ENCODE measurements at places on chromosomes 1 and 21.

DNA sequence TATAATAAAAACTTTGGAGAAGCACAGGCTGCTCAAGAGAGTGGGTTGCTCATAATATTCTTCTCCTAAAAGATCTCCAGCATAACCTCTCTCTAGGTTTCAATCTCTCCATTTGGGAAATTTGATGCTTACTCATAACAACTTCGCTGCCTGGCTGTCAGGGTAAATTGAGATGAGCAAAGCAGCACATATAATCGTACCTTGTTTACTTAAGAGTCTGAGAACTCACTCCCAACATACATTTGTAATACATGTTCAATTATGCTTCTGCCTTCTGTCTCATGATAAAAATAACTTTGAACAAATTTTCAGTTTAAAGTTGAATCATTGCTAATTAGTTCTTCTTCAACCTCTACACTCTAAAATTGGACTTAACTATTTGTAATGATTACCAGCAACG lies 68.9 kb downstream of the DUSP10 start:
- DNase-seq, result no peak

GRCh38 chr1:226447932-226448665 lies 40.2 kb upstream of the PARP1 start:
- DNase-seq, result no peak

DNA sequence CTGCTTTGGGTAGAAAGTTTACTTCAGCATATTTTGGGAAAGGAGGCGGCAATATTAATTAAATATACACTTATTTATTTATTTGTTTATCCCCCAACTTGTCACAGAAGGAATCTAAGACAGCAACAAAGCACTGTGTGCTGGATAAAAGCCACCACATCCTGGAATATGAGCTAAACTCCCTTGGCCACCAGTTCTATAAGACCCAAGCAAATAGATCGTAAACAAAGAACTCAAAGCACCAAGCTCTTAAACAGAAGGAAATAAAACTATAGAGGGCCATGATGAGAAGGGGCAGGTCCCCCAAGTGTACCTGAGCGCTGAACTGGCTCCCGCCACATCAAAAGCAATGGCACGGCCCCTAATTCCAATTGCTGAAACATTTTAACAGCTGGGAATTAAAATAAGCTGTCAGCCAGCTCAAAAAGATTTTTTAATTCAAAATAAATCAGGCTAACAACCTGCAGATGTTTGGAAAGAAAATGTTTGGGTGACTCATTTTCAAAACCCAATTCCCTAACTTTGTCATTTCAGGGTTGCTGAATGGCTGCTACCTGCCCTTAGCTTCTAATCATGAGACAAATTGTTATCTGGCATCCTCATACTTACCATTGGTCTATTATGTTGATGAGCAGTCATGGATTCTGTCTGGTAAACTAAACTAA lies 127.1 kb downstream of the SLC30A10 start:
- no peak for DNase-seq

DNA sequence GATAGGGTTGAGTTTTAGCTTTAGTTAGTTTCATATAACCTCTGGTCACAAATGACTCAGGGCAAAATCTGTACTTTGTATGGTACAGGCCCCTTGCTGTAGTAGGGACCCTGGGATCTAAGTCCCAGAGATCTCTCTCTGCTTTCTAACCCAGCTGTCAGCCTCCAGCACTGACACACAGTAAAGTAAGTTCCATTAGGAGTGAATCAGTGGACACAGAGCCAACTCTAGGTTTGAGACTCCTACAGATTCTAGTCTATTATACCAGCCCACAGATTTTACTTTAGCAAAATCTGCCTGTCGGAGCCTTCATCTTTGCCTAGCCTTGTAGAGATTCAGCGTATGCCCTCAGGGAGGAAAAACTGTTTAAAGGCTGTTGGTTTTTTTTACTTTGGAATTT lies 52.5 kb downstream of the ANGPTL1 start:
- no peak for DNase-seq

- no peak for DNase-seq
These were observed 166.6 kb upstream of the SGIP1 start for GRCh38 chr1:66367369-66367768.

- DNase-seq, result no peak
These were observed 174.0 kb upstream of the ATP1B1 start for GRCh38 chr1:168932539-168932938.

GRCh38 chr1:61807606-61808140 lies 65.4 kb downstream of the PATJ start:
- DNase-seq, result no peak

DNA sequence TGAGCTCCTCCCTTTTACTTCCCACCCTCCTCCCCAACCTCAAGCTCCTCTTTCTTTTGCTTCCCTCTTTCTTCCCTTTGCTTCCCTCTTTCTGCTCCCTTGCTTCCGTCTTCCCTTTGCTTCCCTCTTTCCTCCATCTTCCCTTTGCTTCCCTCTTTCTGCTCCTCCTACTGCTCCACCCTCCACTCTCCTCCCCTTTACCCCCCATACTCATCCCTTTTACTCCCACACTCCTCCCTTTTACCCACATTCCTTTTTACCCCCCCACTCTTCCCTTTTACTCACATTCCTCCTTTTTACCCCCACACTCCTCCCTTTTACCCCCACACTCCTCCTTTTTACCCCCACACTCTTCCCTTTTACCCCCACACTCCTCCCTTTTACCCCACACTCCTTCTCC lies 30.2 kb downstream of the PGBD5 start:
- no peak for DNase-seq

DNA sequence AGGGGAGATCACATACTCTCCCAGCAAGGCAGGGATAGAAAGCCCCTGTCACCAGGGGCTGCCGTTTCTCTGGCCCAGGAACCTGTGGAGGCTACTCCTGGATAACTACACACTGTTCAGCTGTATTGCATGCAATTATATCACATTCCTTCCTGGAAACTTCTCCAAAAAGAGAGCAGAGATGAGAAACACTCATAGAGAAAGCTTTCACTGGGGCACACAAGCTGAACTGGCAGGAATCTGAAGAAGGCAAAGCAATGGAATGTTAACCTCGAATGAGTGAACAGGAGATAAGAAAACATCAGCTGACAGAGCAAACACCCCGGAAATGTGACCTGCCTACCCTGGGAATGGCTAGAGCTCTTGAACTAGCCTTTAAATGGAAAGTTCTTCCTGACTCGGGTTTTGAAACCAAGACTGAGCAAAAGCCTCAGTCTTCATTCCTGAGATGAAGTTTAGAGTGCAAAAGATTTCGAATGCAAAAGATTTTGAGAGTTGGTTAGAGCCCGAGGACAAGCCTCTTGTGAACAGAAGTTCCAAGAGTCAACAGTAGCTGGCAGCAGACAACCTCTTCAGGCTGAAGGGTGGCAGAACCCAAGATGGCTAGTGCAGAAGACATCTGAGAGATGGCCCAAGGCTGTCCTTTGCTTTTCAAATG lies 32.3 kb downstream of the CCN1 start:
- DNase-seq, result no peak

DNA sequence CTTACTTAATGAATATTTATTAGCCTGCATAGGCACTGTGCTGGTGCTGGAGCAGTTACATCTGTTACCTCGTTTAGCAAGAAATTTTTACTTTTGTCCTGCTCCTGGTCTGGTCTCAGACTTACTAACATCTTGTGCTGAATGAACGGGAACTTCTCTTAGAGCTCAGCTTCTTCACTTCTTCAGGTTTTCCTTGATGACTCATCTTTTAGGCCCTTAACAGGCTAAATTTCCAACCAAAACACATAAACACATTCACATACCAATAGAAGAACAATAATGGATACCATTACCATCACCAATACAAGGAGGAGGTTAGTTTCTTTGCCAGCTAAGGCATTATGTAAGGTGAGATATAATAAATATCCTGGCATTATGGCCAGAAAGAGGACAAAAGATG lies 68.9 kb downstream of the IFI44 start:
- no peak for DNase-seq

DNA sequence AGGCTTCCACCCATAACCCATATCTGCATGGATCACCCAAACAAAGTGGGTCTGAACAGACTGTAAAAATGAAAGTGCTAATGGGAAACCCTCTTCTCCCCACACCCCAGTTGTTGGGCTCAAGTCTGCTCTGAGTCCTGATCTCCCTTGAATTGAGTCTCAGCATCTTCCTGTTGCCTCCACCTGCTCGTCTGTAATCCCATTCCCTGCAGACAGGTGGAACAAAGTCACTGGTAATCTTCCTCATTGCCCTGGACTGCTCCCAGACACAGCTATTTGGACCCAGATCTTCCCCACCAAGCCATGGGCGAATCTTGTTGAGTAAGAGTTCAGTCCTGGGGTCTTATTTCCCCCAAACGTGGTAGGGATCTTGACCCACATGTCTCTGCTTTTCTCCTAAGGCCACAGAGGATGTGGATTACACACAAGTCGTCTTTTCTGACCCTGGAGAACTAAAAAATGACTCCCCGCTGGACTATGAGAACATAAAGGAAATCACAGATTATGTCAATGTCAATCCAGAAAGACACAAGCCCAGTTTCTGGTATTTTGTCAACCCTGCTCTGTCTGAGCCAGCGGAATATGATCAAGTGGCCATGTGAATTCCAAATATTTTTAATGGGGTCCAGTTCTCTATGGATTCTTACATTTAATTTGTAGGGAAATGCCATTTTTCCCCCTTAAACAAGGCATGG lies 15.7 kb downstream of the AVPR1B start:
- no peak for DNase-seq

DNA sequence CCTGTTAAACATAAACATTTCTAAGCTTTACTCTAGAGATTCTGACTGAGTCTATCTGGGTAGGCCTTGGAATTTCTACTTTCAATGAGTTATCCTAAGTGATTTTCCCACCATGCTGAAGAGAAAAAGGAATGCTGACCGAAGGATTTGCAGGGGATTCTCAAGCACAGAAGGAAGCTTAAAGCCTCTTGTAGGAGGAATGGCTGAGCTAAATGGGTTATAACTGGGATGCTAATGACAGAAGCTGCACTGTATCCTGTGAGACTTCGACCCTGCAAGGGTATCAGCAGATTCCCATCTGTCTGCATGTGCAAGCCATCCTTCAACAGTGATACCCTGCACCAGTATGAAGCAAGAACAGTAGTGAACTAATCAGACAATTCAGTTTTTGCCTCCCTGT lies 35.4 kb downstream of the SLC35D1 start:
- no peak for DNase-seq

DNA sequence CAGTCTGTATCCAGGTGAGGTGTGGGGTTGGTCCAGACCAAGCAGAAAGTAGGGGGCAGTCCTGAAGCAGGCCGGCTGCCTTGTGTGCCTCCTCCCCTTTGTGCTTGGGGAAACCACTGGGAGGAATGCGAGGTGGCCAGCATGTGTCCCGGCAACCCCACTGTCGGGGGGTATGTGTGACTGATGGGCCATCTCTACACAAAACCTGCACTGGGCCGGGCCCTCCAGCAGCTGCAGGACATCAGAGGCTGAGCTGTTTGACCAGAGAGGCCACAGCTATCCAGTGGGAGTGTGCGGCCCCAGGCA lies 33.3 kb downstream of the TMEM51 start:
- no peak for DNase-seq

DNA sequence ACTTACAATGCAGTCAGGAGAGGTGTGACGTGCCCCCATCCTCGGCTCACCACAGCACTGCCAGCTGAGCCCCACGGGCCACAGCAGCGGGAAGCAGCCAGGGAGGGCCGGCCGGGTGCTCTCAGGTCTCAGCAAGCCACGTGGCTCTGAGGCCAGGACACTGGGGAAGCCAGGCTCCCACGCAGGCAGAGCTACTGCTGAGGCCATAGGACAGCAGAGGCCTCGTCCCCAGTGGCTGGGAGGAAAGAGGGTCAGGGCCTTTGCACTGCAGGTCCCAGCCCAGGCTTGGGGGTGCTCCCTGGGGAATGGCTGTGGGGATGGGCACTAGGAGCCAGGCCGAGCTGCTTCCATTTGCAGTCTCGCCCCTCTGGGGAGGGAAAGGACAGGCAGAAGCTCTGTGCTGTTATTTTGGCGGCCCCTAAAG lies 5.8 kb downstream of the LRRC47 start:
- DNase-seq, result no peak

DNA sequence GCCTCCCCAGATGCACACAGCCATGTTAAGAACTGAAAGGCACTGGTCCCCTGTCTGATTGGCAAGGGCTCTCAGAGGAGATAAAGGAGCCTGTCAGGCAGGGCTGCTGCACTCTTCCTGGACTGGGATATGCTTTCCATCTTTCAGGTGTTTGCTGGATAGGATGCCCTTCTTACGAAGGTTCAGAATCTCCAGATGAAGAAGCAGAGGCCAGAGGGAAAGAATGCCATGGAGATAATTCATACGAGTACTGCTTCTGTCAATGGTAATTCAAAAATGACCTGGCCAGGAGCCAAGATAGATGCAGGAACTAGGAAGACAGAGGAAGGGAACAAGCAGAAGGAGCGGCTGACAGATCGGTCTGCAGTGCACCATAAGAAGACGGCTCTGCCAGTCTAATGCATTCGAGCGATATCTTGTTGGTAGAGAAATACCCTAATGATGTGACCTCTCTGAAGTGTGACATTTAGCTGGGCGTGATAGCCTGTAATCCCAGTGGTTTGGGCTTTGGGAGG lies 16.6 kb upstream of the ATP2B4 start:
- no peak for DNase-seq

- DNase-seq, result no peak
These were observed 213.0 kb downstream of the LMX1A start for GRCh38 chr1:165143437-165144065.

- DNase-seq, result no peak
These were observed 17.1 kb downstream of the PLCH2 start for GRCh38 chr1:2493218-2493617.

All from activated naive CD4-positive, alpha-beta T cell (primary cell).